8988T (cell line): ENCODE measurements at places on chromosomes 7 and 10.

GRCh38 chr7:27921081-27921836 is 181.3 kb downstream of the TAX1BP1 start:
- DNase-seq = no peak

GRCh38 chr10:14742382-14742781 is 32.3 kb downstream of the FAM107B start:
- no peak for DNase-seq

GRCh38 chr7:388023-388960 is 98.3 kb downstream of the FOXL3 start:
- peak; percentile 9 for DNase-seq

- DNase-seq = no peak
Measured at GRCh38 chr10:95304463-95304862, 13.7 kb upstream of the PDLIM1 start.

- no peak for DNase-seq
Measured at GRCh38 chr7:22647451-22648257, 79.3 kb upstream of the IL6 start.

- no peak for DNase-seq
Measured at GRCh38 chr7:155361947-155362346, 64.3 kb downstream of the INSIG1 start.

DNA sequence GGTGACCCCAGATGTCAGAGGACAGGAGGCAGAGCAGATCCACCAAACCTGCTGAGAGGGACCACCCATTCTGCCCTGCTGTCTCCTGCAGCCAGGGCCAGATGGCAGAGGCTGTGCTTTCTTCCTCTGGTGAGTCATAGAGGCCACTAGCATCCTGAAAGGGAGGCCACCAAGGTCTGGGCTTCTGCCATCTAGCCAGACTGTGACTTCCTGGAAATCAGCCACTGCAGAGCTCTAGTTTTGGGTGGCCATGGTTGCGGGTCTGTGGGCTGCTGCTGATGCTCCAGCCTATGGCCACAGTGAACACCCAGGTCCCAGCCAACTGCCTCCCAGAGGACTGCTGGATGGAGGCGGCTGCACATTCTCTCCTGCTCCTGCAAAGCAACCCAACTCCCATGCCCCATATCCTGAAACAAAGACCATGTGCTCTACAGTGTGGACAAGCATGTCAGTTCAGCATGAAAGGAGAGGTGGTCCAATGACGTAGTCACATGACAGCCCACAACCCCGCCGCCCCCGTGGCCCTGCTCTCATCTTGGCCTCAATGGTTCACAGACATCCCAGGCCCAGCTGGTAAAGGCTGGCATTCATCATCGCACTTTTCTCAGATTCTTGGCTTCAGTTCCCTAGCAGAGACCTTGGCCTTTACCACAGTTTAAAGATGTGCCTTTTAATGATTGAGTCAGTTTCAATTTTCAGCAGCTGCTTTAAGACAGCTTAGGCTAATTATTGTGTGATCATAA is 73.9 kb upstream of the CXCL12 start:
- DNase-seq = no peak

DNA sequence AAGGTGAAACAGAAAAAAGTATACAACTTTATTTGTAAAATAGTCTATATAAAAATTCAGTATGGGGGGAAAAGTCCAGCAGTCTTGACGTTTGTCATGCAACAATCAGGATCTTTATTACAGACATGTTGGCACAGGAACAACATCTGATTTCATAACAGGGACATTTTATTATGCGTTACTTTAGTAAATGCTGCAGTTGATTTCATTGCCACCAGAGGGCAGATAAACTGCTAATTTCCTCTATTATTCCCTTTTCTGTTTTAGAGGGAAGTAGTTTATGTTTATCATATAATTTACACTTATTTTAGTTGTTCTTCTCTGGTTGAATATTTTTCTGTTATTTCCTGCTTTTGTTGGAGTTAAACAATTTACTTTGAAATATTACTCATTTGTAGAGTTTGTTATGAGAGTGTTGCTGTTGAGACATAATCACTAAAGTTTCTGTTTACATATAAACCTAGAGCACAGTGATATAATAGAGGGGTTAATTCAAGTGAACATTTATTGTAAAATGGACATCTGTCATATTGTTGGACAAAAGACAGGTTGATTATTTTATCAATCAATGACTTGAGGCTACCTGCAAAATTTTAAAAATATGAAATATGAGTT is 3.3 kb downstream of the PLXDC2 start:
- DNase-seq = no peak

DNA sequence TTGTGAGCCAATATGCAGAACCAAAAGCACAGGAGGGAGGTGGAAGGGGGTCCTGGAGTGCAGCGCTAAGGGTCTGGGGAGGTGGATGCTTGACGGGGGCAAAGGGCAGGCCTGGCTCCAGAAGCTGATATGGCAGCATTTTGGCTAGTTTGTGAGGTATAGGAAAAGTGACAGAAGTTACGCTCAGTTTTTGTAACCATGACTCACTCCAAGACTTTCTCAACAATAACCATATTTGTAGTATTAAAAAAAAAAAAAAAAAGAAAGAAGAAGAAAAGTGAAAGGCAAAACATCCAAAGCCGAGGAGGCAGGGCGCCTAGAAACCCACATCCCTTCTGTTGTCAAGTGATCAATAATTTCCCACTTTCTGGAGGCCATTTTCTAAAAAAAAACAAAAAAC is 92.3 kb downstream of the RNF216 start:
- DNase-seq = no peak

- no peak for DNase-seq
Measured at GRCh38 chr10:58969576-58969975, 206.9 kb upstream of the PHYHIPL start.

DNA sequence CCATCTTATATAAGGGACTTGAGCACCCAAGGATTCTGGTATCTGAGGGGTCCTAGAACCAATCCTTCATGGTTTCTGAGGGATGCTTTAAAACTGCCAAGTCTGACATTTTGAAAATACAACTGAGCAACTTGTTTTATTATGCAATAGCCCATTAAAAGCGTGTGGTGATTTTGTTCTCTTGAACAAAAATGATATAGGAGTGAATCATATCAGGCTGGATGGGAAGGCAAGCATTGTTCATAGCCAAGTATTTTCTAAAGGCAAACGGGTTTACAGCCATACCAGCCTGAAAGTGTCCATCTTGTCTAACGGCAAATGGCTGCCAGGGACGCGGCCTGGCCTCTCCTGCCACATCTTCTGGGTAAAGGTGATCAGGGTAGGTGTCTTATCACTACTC is 23.4 kb downstream of the RPP38 start:
- no peak for DNase-seq

- DNase-seq = no peak
Measured at GRCh38 chr10:132364594-132364970, 32.4 kb upstream of the PWWP2B start.

DNA sequence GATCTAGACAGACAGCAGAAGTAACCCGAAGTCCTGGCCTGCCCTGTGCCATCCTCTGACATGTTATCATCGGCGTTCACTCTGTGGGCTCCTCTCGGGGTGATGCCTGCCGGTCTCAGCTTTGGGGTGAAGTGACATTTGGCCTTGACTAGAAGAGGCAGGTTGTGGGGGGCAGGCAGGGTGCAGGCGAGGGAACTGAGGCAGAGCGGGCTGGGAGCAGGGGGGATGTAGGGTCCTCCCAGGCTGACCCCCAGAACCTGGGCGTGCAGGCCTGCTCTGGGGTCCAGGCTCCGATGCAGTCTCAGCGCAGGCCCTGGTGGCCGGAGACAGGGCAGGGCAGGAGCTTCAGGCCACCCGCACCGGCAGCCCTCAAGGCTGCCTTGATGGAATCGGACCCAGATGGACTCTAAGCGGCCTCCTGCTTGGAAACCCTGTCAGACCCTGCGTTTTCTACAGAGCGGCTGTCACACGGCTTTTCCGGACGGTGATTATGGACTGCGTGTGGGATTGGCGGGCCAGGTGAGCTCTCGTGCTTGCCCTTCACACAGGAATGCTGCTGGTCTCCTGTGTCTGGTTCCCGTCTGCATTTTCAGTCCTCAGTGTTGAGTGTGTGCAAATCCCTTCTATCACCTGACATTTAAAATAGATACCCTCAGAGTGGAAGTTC is 842 bp upstream of the JAKMIP3 start:
- DNase-seq = no peak

- DNase-seq = no peak
Measured at GRCh38 chr7:69162931-69163670, 435.2 kb upstream of the AUTS2 start.

GRCh38 chr10:52212062-52212461 is 102.0 kb upstream of the DKK1 start:
- DNase-seq = no peak

DNA sequence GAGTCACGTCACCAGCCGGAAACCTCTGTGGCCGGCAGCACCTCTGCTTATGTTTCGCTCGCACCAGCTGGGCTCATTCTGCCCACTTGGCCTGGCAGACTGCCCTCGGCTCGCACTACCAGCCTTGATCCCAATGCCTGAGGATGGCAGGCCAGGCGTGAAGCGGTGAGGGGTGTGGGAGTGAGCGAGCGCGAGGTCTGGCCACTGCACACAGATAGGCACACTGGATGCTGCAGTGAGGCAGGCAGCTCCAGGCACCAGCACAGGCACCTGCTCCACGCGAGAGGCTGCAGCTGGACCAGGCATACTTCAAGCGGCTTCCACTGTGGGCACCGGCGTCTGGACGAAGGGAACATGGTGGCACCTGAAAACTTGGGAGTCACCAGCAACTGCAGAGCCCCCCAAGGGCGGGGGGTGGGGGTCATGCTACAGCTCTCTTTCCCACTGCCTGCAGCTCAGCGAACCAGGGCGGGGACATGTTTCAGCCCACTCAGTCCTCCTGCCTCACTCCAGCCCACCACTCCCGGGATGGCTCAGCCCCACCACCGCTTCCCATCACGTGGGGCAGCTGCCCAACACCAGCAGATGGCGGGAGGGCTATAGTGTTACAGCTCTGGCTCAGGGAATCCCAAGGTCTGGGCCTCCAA is 5.4 kb upstream of the DMTF1 start:
- no peak for DNase-seq
